ENCODE measurements at places on chromosomes 4 and X. TPM values are rescaled to one million over a fixed set of nuclear protein-coding genes. Genes with fewer than 3 reads are reported as not detected.

- no peak for DNase-seq
Measured at GRCh38 chr4:8847764-8848163, 23.9 kb downstream of the HMX1 start.

DNA sequence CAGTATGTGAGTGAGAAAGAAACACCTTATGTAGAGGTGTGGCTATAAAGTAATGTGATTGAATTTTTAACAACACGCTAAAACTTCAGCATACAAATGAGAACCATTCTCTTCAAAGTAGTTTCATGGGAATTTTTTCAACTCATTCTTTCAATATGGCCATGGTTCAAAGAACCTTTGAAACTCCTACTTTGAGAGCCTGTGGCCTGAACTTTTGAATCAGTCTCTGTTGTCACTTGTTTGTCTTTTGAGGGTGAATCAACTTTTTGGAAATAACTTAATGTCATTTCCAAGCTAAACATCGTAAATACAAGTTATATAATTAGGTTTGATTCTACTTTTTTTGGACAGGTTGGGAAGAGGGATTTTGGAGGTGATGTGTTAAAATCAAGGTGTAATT is 49.9 kb upstream of the CASK start:
- DNase-seq: no peak

GRCh38 chr4:52234561-52235440 is 183.7 kb downstream of the SPATA18 start:
- no peak for DNase-seq

GRCh38 chrX:126448681-126449080 is 103.9 kb downstream of the DCAF12L1 start:
- DNase-seq: no peak

- DNase-seq: no peak
Measured at GRCh38 chr4:7674706-7675105, 240.0 kb upstream of the PSAPL1 start.

DNA sequence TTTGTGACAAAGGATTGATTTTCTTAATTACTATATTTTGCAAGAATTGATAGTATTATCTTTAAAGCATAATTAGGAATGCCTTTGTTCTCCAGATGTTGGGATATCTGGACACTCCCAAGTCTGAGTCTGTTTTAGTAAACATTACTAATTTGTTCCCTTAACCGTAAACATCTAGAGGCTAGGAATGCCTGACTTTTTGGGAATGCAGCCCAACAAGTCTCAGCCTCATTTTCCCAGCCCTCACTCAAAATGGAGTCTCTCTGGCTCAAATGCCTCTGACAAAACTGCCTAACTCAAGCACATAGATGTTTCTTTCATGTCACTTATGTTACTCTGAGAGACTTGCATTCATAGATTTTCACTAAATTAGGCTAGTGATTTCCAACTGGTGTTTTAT is 297.0 kb upstream of the CLNK start:
- no peak for DNase-seq

DNA sequence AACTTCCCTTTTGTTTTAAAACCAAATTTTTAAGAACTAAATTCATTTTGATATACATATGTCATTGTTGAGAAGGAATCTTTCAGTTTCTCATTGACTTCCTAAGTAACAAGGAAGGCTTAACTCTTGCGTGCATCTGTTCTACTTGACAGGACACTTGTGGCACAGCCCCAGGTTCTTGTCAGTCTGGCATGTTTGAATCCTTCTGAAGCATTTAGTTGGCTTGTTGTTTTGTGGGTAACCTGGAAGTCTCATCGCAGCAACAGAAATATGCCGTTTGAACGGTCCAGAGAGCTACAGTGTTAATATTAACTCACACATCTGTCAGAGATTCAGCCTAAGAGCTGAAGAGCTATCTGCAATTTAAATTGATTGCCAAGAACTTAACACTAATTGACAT is 76.0 kb downstream of the GLRA3 start:
- DNase-seq: no peak

DNA sequence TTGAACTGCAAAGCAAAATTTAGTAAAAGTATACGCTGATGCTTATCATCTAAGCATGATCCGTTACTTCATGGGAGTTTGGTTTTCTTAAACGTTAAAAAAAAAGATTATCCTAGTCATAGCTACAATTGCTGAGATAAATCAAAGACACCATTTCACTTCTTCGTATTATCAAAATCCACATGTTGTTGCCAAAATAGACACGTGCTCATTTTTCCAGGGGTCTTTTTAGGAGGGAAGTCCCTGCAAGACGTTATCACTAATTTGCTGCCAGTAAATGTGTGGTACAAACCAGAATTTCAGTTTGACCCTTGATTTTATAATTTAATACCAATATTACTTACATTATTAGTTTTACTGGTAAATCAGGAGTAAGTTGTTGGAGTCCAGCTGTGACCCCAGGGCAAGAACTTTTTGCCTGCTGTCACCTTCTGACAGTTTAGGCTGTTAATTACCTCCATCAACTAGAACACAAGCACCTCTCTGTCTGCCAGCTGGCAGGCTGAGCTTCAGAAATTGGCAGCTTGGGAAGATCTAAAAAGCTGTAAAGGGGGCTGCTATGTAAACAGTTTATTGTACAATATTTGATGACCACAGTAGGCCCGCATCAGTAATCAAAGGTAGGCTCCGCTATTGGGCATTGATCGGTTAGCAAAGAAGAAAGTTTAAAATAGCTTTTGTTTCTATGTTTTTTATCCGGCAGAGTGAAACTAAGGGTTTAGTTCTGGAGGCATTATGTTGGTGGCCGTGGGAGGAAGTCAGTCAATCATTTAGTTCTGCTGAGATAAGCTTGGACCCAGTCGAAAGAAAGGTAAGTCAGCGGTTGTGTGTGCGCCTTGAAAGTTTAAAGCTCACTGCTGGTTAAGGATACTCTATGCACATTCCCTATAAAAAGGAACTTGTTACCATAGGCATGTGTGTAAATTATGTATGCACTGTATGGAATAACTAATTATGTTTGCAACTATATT is 196.4 kb downstream of the FBXO8 start:
- no peak for DNase-seq

DNA sequence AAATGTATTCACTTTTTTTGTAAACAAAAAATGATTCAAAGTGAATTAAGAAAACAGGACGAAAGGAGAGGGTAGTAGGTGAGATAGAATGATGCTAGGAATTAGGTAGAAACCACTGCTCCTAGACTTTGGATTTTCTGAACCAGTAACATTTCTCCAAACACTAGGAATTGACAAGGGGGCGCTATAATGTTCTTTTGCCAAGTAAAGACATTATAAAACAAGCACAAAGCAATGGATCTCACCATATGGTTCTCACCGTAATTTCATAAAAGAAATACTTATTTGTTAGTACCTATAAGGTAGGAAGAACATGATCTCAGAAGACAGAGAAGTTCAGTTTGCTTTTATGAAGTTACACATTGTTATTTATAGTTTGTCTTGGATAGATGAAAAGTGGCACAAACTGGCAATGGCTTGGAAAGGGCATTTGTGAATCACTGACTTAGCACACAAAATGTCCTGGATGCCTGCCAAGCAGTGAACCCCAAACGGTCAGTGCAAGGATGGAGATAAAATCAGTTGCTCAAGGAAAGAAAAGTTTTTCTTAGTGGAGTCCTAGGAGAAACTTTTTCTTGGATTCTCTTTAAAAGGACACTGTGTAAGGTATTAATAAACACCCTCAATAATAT is 8.1 kb upstream of the TBC1D1 start:
- no peak for DNase-seq

DNA sequence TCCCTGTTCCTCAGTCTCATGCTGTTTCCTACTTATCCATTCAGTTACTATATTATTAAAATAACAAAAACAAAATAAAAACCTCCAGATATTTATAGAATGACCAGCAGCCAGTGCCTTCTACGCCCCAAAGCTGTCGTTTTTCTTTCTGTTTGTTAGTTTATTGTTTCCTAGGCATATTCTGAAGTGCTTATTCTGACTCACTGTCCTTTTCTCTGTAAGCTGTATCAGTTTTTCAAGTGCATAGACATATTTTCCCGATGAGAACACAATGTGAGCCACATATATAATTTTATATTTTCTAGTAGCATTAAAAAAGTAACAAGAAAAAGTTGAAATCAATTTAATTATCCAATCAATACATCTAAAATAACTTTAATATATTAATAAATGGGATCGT is 2158.6 kb upstream of the TENM3 start:
- DNase-seq: no peak

GRCh38 chr4:181529537-181529936 is 713.7 kb upstream of the TENM3 start:
- no peak for DNase-seq

DNA sequence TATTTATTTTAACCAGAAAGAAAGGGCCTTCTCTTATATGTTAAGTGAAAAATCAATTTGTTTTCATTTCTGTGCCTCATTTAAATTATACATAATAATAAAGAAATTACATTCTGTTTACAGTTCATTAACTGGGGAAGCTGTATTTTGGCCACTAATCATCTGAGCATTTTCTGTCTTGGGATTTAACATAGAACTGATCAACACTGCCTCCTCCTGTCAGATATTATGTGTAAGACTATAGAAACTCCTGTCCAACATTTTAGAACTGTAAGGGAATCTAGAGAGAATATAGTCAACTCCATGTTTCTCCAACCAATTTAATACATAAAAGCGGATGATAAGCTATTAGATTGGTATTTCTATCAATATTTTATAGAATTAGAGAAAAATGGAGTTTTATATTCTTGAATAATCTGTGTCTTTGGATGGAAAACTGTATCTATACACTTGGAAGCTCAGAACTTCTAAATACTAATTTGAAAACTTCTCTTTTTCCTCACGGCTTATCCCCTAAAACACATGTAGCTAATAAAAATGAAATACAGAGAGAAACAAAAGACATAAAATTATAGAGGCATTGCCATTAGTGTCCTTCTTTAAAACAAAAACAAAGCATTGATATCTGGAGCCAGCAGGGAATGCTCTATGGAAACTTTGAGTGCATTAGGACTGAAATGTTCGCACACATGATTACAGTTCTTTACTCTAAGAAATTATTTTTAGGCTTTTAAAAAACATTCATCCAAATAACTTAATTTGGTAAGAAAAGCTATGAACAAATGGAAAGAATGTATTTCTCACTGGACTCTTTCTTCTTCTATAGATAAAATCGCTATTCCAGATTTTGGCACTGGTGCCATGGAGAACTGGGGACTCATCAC is 33.1 kb downstream of the ENPEP start:
- no peak for DNase-seq

Gene CXXC4
- 4.5 TPM for total RNA-seq

Gene CHST7
- 9.8 TPM for total RNA-seq

Gene DCAF8L2
- total RNA-seq: not detected

Gene TASL
- total RNA-seq: 0.47 TPM

Gene ETDB
- total RNA-seq: not detected

Gene DAPP1
- 0.19 TPM for total RNA-seq

Gene SYN1
- 12.3 TPM for total RNA-seq

Gene CXCL3
- 3.7 TPM for total RNA-seq
